ENCODE measurements at places on chromosomes 2 and 18.
A peak's percentile ranks its signal among the peaks of the same experiment; 100 is the strongest.

DNA sequence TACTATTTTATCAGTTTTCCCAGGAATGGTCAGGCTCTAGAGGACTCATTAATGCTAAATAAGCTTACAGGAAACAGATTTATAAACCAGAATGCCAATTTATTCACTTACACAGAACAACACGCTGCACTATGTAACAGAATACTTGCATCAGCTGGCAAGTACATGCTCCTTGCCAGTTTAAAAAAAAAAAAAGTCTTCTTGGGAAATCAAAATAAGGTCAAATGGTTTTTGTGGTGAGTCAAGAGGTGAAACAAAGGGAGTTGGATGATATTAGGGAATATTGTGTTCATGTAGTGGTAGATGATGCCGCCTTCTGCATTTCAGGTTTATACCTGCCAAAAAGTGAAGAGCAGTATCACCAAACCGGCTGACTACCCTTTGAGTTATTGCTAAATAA lies 1322.1 kb upstream of the ZEB2 start:
- ATAC-seq: no peak

GRCh38 chr2:241103176-241103595 lies 1.1 kb upstream of the MTERF4 start:
- no peak for ATAC-seq

DNA sequence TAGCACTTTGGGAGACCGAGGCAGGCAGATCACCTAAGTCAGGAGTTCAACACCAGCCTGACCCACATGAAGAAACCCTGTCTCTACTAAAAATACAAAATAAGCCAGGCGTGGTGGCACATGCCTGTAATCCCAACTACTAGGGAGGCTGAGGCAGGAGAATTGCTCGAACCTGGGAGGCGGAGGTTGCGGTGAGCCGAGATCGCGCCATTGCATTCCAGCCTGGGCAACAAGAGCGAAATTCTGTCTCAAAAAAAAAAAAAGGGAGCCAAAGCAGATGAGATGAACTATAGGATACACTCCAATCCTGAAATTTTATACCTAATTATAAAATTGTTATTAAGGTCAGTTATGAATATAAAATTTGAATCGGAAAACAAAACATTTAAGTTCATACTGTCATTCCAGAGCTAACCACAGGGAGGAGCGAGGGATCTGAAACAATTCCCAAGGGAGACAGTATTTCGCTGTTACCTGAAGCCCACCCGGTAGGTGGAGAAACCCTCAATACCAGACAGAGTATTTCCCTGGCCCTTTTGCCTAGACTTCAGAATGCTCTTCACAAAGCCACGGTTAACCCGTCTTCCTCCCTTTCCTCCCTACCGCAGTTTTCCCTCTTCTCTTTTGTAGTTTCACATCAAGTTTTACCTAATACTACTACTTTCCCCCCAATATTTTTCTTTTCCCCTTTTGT lies 1.4 kb downstream of the PPM1G start:
- peak; percentile 15 for ATAC-seq

DNA sequence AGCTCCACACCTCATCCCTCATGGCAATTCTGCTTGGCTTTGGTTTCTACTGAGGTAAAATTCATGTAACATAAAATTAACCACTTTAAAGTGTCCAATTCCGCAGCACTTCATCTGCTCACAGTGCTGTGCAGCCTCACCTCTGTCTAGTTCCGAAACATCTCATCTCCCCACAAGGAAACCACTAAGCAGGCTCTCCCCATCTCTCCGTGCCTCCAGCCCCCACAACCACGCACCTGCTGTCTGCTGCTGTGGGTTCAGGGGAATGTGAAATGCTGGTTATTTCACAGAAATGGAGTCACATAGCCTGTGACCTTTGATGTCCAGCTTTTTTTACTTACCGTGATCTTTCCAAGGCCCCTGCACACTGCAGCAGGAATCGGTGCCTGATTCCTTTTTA lies 7.7 kb upstream of the GPC1 start:
- no peak for ATAC-seq

DNA sequence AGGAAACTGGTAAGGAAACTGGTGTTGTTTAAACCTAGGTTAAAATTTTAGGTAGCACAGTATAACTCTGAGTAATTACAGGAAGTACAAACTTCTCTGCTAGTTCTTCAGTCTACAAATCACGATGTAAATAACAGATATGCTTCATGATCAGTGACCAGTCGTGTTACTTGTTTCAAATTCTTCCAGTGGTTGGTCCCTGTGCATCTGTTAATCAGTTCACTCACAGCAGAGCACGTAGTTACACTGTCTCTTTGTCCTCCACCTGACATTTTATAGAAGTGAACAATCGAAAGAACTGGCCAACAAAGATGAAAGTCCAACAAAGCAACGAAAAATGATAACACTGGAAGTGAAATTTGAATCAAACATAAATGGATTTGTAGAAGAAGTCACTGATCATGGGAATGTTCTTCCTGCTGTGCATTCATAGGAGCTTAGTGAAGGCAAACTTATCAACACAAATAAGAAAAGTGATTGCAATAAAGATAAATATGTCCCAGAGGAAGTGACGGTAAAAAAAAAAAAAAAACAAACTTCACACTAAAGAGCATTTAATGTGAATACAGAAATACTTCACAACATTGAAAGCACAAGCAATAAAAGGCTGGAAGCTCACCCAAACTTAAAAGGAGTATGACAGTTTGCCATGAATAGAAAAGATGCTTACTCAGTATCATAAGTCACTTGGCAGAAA lies 7.0 kb downstream of the EIF2AK2 start:
- ATAC-seq: no peak

DNA sequence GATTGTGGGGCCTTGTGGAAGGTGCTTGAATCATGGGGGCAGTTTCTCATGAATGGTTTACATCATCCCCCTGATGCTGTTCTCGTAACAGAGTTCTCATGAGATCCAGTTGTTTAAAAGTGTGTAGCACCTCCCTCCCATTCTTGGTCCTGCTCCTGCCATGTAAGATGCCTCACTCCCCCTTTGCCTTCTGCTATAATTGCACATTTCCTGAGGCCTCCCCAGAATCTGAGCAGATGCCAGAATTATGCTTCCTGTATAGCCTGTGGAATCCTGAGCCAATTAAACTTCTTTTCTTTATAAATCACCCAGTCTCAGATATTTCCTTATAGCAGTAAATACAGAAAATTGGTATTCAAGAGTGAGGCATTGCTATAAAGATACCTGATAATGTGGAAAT lies 15.6 kb upstream of the WDR75 start:
- ATAC-seq: no peak

DNA sequence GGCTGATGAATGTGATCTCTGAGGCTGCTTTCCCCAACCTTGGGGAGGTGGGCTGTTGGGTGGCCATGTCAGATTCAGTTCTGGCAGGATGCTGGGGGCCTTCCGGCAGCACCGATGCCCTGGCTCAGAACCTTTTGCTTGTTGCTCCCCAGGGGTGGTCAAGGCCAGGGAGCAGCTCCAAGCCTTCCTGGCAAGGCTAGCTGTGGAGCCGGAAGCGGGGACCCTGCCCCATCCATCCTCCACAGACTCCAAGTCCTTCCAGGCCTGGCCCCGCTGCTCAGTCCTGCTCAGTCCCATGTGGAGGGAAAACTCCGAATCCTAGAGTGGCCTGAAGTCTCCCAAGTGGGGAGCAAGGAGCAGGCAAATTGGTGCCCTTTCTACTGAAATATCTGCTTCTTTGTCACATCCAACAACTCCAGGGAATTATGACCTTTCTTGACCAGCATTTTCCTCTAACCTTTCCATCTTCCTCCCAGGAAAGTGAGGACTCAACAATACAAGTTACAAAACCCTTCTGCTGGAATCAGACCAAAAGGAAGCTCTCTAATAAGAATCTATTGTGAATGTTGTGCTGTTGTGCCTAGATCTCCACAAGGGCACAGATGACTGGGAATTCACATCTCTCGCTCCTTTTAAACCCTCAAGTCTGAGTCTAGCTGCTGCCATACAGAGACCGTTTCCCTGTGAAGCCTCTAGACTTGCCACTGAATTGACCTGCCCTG lies 134.0 kb downstream of the MCFD2 start:
- ATAC-seq: no peak

GRCh38 chr2:196171946-196172345 lies 568 bp upstream of the STK17B start:
- no peak for ATAC-seq

- ATAC-seq: no peak
Measured at GRCh38 chr2:67919490-67919889, 143.3 kb downstream of the C1D start.

- no peak for ATAC-seq
Measured at GRCh38 chr2:201969241-201969937, 64.3 kb upstream of the FZD7 start.

DNA sequence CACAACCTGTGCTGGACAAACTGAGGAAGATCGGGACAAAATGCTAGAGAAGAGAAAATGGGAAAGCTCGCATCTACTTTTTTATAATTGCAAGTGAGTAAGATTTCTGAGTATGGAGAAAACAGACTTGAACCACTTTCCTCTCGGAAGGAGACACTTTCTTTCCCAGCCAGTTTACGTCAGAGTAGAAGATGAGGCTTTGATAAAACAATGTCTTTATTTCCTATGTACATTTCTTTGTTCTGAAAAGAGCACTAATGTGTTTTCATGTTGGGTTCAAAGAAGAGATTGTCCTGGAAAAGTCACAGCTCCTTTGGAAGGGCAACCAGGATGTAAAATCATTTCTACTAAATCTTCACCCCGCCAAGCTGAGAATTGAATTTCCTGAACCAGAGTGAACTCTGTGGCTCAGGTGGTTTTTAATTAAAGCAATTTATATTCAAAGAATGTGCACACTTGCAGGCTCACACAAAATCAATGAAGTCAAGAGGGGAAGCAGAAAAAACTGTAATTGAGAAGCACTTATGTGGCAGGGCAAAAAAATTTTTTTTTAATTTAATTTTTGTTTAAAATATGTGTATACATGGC lies 23.4 kb upstream of the ITGA6 start:
- no peak for ATAC-seq

GRCh38 chr2:31383471-31384153 lies 30.9 kb downstream of the XDH start:
- ATAC-seq: peak; percentile 20

- ATAC-seq: peak; percentile 28
Measured at GRCh38 chr2:56260415-56260814, 76.6 kb downstream of the CCDC85A start.

- no peak for ATAC-seq
Measured at GRCh38 chr2:86344404-86344803, 7.0 kb upstream of the REEP1 start.

GRCh38 chr2:198408171-198408570 lies 603.8 kb downstream of the PLCL1 start:
- ATAC-seq: no peak

DNA sequence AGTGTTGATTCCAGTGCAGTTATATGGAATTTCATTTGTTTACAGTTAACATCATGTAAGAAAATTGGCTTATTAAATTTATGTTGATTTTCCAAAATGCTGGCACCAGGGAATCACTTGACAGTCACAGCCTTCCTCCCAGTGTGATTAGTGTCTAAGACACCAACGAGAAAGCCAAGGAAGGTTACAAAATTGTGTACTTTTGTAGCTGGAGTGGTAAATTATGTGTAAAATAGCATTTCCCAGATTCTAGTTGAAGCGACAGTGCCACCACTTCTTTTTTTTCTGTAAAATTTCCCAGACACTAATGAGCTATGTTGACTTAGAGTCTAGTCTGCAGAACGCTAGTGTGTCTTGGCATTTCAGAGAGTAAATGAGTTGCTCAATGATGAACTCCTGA lies 101.3 kb downstream of the NCK2 start:
- no peak for ATAC-seq

GRCh38 chr2:69641471-69641870 lies 2.1 kb downstream of the AAK1 start:
- ATAC-seq: no peak

GRCh38 chr18:11176481-11176881 lies 27.1 kb upstream of the PIEZO2 start:
- no peak for ATAC-seq

DNA sequence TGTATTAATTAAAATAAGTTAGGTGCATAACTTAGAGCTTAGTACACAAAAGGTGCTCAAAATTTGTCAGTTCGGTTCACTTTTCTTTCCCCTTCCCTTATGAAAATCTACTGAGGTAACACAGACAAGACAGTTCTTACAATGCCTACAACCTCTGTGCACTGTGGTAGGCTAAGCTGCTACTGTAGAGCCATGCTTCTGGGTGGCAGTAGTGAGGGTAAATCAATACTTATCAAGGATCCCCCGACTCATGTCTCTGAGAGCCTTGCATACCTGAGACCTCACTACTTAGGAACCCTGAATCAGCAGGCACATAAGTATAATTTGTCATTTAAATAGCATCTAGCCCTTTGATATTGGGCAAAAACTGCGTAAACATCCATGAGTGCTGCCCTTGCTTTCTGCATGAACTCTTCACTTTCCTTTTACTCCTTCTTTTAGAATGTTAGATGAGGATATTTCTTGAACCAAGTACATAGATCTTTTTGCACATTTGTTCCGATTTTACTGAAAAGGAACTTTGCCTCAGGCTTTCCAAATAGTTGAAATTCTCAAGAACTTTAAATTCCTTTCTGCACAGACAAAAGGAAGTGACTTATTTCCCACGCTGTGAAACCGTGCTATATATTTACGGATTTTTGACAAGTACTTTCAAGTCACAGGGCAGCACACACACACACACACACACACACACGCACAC lies 234.4 kb downstream of the TRIB2 start:
- ATAC-seq: peak; percentile 58

DNA sequence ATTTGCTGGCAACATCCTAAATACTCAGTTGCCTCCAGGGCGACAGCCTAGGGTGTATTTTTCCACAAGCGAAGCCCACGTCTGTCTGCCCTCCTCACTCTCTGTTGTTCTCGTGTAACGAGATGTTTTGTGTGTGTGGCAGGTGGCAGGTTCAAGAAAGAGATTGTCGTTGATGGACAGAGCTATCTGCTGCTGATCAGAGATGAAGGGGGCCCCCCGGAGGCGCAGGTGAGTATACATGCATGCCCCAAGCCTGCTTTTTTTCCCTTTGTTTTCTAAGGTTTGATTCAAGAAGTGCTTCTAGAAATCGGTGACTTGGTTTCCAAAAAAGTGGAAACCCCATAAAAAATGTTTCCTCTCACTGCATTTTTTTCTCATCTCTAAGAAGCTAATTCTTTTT lies 247.0 kb downstream of the AGAP1 start:
- peak; percentile 76 for ATAC-seq

GRCh38 chr2:84855731-84856130 lies 25.2 kb downstream of the TRABD2A start:
- no peak for ATAC-seq
